CD4-positive, alpha-beta T cell treated with Interleukin-6 for 4 hours (primary cell): ENCODE measurements at places on chromosomes 16 and 17.
A peak's percentile ranks its signal among the peaks of the same experiment; 100 is the strongest.

DNA sequence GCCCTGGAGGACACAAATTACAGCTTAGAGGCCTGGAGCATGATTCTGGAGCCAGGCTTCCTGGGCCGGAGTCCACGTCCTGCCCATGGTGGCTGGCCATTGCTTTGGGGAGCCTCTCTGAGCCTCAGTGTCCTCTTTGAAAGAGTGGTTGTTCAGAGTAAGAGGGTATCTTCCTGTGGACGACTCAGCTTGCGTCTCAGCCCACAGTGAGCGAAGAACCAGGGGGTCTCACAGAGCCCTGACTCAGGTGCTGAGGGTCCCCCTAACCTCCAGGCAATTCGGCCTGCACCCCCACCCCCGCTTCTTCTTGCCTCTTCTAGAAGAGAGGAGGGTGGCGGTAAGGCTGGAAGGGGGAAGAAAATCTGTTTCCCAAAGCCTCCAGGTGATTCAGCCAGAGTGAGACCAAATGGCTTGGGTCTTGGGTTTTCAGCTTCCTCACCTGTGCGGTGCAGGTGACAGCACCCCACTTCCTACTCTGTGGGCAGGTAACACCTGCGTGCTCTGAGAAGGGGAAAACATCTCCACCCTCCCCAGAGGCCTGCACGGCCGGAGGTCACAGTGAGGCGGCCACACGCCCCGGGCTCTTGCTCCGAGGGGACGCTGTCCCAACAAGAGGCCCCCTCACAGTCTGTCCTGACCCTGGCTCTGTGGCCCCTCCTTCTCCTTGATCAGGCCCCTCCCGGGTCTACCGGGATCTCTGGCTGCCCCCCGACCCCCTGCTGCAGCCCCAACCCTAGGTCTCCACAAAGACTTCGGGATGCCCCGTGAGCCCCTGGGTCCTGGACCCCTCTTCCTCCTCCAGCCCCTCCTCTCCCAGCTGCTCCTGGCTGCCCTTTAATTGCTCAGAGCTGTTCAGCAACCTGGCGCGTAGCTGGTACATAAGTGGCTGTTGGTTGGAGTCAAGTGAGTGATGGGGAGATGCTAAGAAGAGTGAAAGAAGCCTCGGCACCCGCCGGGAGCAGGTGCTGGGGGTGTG is 119.2 kb downstream of the METRNL start:
- no peak for DNase-seq

DNA sequence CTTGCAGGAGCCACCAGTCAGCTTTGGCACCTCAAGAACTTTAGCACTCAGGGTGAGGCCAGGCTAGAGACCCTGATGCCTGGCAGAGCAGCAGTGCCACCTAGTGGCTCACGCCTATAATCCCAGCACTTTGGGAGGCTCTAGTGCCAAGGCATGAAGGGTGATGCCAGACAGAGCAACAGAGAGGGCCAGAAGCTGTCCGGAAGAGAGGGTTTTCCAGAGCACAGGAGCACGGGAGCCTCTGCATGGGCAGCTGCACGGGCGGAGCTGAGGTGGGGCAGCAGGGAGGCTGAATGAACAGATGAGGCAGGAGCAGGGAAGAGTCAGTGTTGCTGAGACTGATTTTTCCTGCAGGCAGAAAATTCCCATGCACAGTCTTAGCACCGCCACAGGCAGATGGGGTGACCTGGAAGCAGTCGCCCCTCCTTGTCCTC is 38.9 kb downstream of the MYH3 start:
- DNase-seq: peak; percentile 60

GRCh38 chr17:57902117-57902799 is 52.4 kb upstream of the MRPS23 start:
- no peak for DNase-seq

DNA sequence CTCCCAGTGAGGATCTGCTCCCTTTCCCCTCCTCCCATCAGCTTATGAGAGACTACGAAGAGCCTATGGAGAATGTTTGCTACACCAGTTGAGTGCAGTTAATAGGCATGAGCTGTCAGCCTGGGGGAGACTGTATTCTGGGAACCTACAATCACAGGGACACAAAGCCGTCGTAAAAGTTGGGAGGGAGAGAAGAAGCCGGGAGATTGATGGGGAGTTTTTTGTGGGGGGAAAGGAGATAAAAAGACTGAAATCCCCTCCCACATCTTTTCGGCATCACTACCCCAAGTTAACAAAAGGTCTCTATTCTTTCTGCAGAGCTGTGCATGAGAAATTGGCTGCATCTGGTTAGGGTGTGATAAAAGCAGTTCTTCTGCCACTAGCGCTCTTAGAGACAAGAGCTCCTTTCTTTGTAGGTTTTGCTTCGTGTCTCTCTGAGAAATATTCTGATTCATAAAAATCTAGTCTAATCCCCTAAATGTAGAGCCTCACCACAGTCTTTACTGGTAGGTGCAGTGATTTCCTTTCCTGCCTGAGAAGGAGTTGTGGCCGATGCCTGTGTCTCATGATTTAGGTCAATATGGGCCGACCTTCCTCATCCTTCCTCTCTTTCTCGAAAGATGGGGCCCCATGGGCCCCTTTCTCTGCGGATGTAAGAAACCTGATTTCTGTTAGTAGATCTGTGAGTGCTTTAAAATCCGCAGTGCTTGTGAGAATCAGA is 77.4 kb downstream of the BPTF start:
- no peak for DNase-seq

- DNase-seq: no peak
These were observed 1.8 kb upstream of the NOTUM start for GRCh38 chr17:81962499-81963441.

DNA sequence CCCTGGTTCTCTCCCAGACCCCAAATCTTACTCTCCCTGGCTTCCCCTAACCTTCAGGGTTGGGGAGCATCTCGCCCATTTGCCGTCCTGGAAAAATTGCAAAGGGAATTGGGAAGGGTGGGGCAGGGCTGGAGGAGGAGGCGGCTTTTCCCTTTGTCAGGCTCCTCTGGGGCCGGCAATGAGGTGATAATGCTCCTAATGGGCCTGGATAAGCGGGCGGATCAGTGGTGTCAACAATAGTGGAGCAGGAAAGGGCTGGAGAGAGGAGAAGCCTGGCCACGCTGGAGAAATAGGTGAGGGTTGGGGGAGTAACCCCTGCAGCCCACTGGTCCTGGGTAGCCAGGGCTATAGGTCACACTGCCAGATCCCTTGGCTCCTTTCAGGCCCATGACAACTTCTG is 12.3 kb downstream of the SCN4A start:
- no peak for DNase-seq

- DNase-seq: peak; percentile 83
These were observed at the start of gene SNX20 for GRCh38 chr16:50681021-50681885. TSS of gene SNX20 (minus strand) at chr16:50681312. CDS start at chr16:50677526, 3,786 bp downstream.

GRCh38 chr16:79365702-79366101 is 234.8 kb downstream of the MAF start:
- DNase-seq: no peak

DNA sequence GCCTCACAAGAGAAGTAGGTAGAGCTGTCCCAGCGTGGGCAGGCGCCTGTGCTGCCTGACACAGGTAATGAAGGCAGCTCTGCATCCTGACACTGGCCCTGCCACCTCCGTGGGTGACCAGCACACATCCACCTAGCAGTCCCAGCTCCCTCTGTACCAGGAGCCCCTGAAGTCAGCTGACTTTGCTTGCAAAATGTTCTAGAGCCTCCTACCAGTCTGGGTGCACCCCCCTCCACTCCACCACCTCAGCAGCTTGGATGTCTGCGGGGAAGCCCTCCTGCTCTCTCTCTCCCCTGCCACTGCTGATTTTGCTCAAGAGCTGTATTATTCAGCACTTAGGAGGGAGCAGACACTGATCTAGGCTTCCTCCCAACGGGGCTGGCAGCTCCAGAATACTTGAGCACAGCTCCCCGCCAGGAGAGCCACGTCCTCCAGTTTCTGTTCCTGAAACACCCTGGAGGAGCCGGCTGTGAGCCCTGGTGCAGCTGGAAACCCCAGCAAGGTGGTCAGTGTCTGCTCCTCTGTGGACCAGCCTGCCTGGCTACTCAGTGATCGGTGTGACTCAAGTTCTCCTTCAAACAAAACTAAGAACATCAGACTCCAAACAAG is 1.0 kb downstream of the RNF166 start:
- peak; percentile 59 for DNase-seq

- DNase-seq: no peak
These were observed 37.1 kb downstream of the MRC2 start for GRCh38 chr17:62664336-62665120.

- DNase-seq: no peak
These were observed 165.9 kb downstream of the SDK2 start for GRCh38 chr17:73478334-73478733.

- no peak for DNase-seq
These were observed 572.1 kb upstream of the SALL1 start for GRCh38 chr16:51723036-51723724.

- no peak for DNase-seq
These were observed 44.6 kb downstream of the SOX8 start for GRCh38 chr16:1026057-1026783.

DNA sequence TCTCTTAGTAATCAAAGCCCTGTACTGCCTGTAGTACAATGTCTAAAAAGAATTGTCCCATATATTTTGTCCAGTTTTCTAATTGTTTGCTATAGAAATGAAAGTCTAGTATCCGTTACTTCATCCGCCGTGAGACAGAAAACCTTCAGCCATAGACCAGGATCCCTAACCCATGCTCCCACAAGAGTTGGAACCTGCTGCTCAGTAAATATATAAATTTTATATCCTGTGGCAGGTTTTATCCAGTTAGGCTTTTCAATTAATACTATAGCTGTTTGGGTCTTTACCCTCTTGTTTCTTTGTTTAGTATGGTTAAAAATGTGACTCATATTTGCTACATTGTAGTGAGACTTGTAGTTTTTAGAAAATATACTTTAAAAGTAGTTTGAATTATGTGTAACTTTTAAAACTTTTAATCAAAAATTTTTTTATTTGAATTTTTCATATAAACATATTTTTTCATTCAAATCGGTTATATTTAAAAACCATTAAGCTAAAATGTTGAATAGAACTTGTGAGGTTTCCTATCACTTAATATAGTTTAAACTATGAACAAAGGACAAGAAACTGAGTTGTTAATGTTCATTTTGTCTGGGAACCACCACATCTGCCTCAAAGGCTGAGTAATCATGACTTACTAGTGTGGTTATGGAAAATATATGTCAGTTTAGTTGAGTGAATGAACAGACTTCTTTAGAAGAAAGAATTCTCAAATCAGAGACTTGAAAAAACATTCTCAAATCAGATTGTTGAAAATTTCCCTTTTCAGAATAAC is 54.8 kb downstream of the VMP1 start:
- DNase-seq: peak; percentile 34

DNA sequence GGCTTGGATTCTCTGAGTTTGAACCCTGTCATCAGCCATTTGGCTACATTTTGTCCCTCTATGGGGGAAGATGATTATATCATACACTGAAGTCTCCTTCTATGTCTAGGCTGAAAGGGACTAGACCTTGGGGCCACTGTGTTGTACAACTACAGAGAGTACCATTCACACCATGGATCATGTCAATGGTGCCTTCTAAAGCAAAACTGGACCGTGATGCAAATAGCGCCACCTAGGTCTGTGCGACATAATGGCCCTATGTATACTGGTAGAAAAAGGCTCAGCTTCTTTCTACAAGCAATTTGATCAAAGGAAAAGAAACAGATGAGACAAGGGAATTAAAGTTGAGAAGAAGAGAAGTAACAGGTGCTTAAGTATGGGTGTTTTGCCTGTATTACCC is 100.7 kb downstream of the LYRM1 start:
- DNase-seq: peak; percentile 16

GRCh38 chr17:34391241-34391640 is 28.2 kb upstream of the CCL1 start:
- DNase-seq: no peak

DNA sequence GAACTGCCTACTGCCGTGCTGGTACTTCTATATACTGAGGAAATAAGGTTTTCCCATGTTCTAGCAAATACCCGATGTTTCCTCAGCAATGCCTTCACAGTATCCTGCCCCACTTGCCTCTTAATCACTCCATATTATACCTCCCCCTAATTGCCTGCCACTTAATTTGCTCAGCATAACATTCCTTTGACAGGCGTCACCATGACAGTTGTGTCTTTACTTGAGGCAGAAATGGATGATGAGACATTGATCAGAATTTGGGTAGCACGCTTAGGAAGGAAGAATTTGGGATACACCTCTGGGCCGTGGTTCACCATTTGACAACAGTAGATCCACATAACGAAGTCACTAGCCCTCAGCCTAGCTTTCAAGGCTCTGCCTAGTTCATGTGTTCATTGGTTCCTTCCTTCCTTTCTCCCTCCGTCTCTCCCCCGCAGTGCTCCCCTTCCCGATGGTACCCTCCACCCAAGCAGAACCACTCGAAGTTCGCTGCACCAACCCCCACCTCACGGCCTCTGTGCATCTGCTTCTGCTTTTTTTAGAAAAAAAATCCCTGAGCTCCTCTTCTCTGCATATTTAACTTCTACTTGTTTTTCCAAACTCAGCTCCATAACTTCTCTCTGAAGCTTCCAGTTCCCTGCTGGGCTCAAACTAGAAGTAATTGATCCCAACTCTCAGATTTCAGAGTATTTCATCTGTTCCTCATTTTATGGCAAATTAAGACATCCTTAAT is 19.4 kb downstream of the IQCK start:
- no peak for DNase-seq

- DNase-seq: peak; percentile 38
These were observed 73.6 kb downstream of the WIPI1 start for GRCh38 chr17:68383443-68384321.

- DNase-seq: no peak
These were observed 43.5 kb upstream of the KLHDC4 start for GRCh38 chr16:87809150-87809902.

DNA sequence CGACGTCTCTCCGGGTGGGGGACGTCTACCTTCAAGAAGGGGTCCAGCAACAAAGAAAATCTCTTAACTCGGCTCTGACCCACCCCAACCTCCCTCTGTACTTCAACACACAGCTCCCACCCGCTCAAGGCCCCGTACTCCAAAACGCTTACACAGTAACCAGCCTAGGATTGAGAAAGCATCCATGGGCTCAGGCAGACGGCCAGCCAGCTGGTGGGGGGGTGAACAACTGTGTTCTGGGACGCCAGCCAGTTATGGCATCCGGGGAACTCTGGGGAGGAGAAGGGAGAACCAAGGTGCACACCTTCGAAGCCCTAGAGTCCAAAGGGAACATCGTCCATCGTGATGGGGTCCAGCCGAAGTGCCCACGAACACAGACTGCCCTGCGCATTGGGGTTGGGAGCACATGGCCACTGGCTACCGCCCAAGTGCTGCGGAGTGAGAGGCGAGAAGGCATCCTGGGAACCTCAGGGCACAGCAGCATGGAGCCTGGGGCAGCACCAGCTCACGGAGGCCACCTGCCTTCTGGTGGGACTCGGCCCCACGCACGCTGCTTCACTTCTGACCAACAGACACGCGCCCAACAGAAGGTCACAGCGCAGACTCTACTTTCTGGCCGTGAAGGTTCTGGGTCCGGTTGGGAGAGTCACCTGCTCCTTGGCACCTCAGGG is 14.3 kb downstream of the SLC16A3 start:
- DNase-seq: no peak

DNA sequence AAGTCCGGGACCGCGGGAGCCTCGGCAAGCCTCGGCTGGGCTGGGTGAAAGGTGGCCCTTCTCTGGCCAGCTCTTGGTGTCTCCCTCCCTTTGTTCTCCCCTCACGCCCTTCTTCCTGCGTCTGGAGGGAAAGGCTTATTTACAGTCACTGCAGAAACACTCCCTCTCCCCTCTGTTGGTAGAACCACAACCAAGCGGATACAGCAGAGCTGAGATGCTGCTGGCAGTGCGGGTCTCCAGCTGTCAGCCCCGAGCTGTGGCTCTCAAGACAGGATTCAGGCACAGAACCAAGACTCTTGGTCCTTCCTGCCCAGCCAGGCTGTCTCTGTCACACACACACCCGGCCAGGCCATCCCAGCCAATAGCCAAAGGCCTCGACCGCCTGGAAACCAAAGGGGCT is 133.3 kb downstream of the ENGASE start:
- no peak for DNase-seq
